Activated T-cell treated with anti-CD3 and anti-CD28 coated beads, Interleukin-2, amount 50 U/mL, for 24 hours (primary cell): ENCODE measurements at places on chromosomes 3 and 15.

DNA sequence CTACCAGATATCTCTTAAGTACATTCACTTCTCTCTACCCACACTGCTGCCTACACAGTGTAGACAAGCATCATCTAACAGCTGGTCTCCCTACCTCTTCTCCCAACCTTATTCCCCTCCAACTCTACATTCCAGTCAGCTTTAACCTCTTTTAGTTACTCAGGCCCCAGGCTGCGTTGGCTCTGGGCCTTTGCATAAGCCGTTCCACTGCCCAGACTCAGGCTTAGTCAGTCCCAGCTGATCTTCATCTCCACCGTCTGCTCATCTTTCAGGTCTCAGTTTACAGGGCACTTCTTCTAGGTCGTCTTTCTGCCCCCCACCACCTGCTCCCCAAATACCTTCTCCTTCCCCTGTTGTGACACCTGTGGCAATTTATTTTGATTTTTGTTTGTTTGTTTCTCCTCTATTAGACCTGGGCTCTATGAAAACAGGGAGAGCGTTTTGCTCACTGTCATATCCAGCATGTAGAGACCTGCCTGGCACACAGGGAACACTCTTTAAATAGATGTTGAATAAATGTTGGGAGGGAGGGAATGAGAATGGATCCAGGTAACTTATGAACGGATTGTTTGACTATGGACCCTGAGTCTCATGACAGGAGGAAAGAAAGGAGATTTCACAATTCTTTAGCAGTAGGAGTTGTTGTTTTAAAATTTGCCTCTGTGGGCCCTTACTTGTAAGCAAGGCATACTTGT is 11.1 kb downstream of the SLC27A2 start:
- no peak for DNase-seq

GRCh38 chr3:12042638-12043037 is 38.5 kb downstream of the SYN2 start:
- DNase-seq = no peak

- no peak for DNase-seq
These were observed 6.1 kb upstream of the WWTR1 start for GRCh38 chr3:149663966-149664365.

- no peak for DNase-seq
These were observed 177.7 kb downstream of the SMAD6 start for GRCh38 chr15:66879531-66880368.

GRCh38 chr3:29335438-29335837 is 54.6 kb downstream of the RBMS3 start:
- no peak for DNase-seq

GRCh38 chr15:69154684-69155083 is 5.8 kb upstream of the GLCE start:
- DNase-seq = no peak

GRCh38 chr3:37129871-37130270 is 44.5 kb downstream of the LRRFIP2 start:
- no peak for DNase-seq

- DNase-seq = no peak
These were observed 1457.9 kb upstream of the CADM2 start for GRCh38 chr3:83500931-83501330.

- peak; percentile 26 for DNase-seq
These were observed 14.3 kb downstream of the ANP32A start for GRCh38 chr15:68806220-68807060.

- no peak for DNase-seq
These were observed 43.4 kb downstream of the FAM174B start for GRCh38 chr15:92611995-92612745.

- DNase-seq = no peak
These were observed 13.0 kb upstream of the SLC30A4 start for GRCh38 chr15:45535486-45536042.

- no peak for DNase-seq
These were observed 115.2 kb downstream of the TIGIT start for GRCh38 chr3:114408736-114409670.

GRCh38 chr3:34279901-34280300 is 481.5 kb downstream of the PDCD6IP start:
- DNase-seq = no peak

DNA sequence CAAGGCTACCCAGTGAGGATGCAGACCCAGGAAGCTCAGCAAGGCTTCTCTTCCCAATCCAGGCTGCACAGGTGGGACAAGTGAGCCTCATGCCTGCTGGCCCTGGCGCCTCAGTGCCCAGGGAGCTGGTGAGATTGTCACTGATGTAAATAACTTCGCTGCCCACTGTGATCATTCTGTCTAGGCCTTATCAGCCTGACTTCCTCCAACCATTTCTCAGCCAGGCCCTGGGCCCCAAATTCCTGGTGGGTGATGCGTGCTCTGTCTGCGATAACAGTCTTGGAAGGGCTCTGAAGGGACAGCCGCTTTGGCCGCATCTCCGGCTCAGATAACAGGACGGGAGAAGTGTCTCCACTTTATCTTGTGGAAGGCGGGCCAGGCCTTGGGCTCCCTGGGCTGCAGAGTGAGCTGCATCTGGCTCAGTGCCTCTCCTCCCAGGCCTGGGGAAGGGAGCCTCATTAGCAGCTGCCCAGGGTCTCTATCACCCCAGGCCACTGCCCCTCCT is 2.2 kb upstream of the FBLN2 start:
- DNase-seq = no peak

GRCh38 chr15:40928821-40929659 is at the start of gene DLL4:
Gene DLL4 (plus strand): TSS chr15:40929340. CDS start chr15:40929669, 329 bp downstream.
- peak; percentile 67 for DNase-seq

DNA sequence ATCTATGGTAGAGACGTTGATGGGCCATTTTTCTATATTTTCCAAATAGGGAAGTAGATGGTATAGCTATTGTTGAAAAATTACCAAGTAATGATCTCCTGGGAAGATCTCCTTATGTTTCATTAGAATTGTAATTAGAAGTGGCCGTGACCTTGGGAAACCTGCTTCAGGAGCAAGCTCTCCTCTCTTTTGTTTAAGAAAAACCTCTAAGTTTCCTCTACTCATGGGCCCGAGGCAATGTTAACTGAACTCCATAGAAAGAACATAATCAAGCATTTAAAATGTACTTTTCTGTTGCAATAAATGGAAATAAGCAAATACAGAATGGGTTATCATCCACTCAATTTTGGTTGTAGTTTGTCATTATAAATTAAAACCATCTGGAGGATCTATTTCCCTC is 511.2 kb upstream of the MDFIC2 start:
- DNase-seq = no peak

GRCh38 chr3:4726549-4726948 is 233.4 kb downstream of the ITPR1 start:
- no peak for DNase-seq

- DNase-seq = no peak
These were observed 55.2 kb downstream of the RPL22L1 start for GRCh38 chr3:170814822-170815221.

DNA sequence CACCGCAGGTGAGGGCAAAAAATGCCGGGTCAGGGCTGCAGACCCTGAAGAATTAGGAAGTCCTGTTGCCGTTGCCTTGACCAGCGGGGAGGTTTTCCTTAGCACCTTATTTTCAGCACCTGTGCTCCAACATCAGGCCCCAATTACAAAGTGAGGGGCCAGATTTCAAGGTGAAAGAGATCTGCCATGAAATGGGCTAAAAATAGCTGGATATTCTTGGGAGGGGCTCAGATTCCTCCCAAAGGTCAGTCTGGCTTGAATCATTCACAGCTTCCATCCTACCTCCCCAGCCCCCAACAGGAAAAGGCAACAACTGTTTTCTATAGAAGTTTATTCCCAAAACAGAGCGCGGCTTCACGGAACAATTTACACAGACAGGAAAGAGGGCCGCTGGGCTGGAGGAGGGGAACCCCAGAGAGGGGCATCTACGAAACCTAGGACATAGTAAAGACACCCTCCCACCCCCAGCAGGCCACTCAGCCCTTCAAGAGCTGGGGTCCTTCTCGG is 941 bp upstream of the SLC26A6 start:
- no peak for DNase-seq

GRCh38 chr15:67878712-67879206 is 38.9 kb upstream of the RNU6-1 start:
- no peak for DNase-seq

GRCh38 chr3:148178503-148178902 is 519.2 kb upstream of the AGTR1 start:
- no peak for DNase-seq

DNA sequence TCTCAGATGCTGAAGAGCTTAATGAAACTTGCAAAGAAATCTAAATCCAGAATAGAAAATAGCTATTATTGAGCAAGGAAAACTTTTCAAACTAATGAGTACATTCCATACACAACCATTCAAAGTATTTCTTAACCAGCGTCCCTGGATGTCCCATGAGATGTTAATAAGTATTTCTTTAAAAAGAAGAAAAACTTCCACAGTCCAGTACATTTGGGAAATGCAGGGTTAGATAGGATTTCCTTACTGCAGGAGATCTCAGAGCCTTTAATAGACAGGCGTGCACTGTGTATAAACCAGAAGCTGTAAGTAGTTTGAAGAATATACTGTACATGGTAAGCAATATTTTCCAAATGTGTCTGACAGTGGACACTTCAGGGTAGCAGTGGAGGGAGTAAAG is 29.6 kb upstream of the BHLHE40 start:
- no peak for DNase-seq

DNA sequence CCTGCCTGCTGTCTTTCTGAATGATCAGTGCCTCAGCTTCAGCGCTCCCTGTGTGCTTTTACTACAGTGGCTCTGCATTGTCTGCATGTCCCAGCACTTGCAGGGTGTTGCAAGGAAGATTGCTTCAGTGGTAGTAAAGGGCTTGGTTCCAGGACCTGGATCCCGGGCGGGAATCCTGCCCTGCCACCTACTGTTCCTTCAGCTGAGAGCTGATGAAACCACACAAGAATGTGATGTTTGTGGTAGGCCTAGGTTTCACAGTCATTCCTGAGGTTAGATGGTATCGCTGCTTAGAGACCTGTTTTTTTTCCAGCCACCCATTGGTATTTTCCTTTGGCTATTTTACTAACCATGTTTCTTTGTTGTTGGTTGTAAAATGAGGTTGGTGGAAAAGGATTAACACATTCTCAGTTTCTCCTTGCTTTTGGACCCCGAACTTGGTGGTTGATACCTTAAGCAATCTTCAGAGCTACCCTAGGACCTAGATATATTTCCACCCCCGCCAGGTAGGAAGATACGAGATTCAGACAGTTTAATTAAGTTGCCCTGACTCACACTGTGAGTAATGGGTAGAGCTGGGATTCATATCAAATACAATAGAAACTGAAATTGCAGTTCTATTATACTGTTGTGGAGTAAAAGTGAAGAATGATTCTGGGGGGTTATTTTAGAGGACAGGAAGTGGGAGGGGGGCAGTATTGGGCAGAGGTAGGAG is 11.4 kb downstream of the GPR87 start:
- DNase-seq = peak; percentile 63

DNA sequence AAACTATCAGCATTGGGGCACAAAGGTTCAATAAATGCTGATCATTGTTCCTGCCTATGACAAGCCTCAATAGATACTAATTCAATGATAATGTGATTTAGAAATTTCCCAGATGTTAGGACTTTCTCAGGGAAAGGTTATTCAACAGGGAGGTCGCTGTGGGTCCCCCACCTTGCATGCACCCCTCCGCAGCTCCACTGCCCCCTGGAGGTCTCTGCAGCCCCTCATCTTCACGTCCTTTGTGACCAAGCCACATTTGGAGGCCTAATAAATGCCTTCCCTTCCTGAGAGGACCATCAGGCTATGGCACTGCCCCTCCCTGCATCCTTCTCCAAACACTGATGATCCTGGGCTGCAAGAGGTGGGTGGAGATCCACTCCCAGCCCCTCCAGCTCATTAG is 50.2 kb downstream of the NOX5 start:
- DNase-seq = no peak

DNA sequence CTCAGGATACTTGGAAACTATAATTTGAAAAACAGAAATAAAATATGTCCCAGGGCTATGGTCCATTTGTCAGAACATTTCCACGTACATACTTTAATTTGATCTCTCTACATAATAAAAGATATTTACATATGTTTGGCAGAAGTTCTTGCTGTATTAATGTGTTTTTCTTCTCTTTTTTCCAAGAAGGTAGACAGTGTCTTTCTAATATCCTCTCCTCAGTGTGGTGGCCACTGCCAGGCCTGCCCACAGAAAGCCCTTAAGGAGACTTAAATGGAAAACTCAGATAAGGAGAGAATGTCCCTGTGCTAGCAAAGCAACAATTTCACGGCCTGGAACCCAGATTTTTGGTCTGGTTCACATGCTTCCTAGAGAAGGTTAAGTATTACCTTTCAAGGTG is 76.5 kb upstream of the ARHGEF26 start:
- DNase-seq = no peak
